Dermis blood vessel endothelial cell (primary cell): ENCODE measurements at places on chromosomes 5 and 9. TPM values are rescaled to one million over a fixed set of nuclear protein-coding genes. Genes with fewer than 3 reads are reported as not detected.

Gene PLAC8L1
- not detected in 2 replicates for total RNA-seq

Gene ASPN
- not detected in 2 replicates for total RNA-seq

Gene ZNF658
- 5.3 and 6.8 TPM in 2 replicates for total RNA-seq

Gene ECM2
- not detected in 2 replicates for total RNA-seq

Gene BAG1
- total RNA-seq: 39.7 and 48.3 TPM in 2 replicates

Gene N4BP3
- 43.9 and 49.4 TPM in 2 replicates for total RNA-seq

Gene ITGA1
- total RNA-seq: 75.4 and 81.2 TPM in 2 replicates

Gene ZNG1A
- total RNA-seq: 34.2 and 34.7 TPM in 2 replicates

Gene SPINK13
- total RNA-seq: not detected in 2 replicates

Gene ACSL6
- 0.09 and 0.17 TPM in 2 replicates for total RNA-seq

Gene DMRT3
- total RNA-seq: not detected in 2 replicates

Gene DEPDC1B
- total RNA-seq: 6.8 and 19.7 TPM in 2 replicates

Gene BASP1
- 4.4 and 9.3 TPM in 2 replicates for total RNA-seq

Gene ARL14EPL
- total RNA-seq: under 0.01 TPM in 1 of 2 replicates, not detected in the other

Gene ROPN1L
- total RNA-seq: 0.68 and 2.9 TPM in 2 replicates

Gene FGF18
- not detected in 2 replicates for total RNA-seq

Gene DOCK2
- 0.17 and 0.28 TPM in 2 replicates for total RNA-seq

Gene IFNA13
- not detected in 2 replicates for total RNA-seq

Gene SLC34A1
- not detected in 2 replicates for total RNA-seq

Gene VCAN
- 5.7 and 11.9 TPM in 2 replicates for total RNA-seq

Gene NSG2
- 0.05 TPM in 1 of 2 replicates, not detected in the other for total RNA-seq

Gene NMUR2
- not detected in 2 replicates for total RNA-seq

Gene PKD2L2
- total RNA-seq: 0.17 TPM in 1 of 2 replicates, not detected in the other

Gene EPB41L4B
- total RNA-seq: 0.34 and 0.79 TPM in 2 replicates

Gene BHMT2
- 5.4 and 18.7 TPM in 2 replicates for total RNA-seq

Gene TAF1L
- total RNA-seq: under 0.01 TPM in 2 replicates

Gene IL5
- not detected in 2 replicates for total RNA-seq

Gene GPX3
- total RNA-seq: 16.8 and 22.8 TPM in 2 replicates

Gene MEIKIN
- not detected in 2 replicates for total RNA-seq

Gene ZDHHC11B
- total RNA-seq: 0.17 TPM in 1 of 2 replicates, not detected in the other

Gene DAB2IP
- 24.3 and 38.4 TPM in 2 replicates for total RNA-seq

Gene DMRTA1
- under 0.01 and 0.05 TPM in 2 replicates for total RNA-seq

Gene SYK
- total RNA-seq: under 0.01 TPM in 1 of 2 replicates, not detected in the other

Gene BTNL3
- not detected in 2 replicates for total RNA-seq

Gene RAD50
- total RNA-seq: 12.6 and 22.0 TPM in 2 replicates

Gene C5orf46
- total RNA-seq: not detected in 2 replicates

Gene DBH
- not detected in 2 replicates for total RNA-seq

Gene OR2S2
- total RNA-seq: not detected in 2 replicates

Gene ANKRD20A1
- total RNA-seq: 1.7 and 2.6 TPM in 2 replicates

Gene PCDHA10
- total RNA-seq: 0.09 and 0.17 TPM in 2 replicates

Gene LCN9
- not detected in 2 replicates for total RNA-seq

Gene ORM2
- total RNA-seq: not detected in 2 replicates

Gene IL13
- total RNA-seq: not detected in 2 replicates

Gene TXNDC8
- total RNA-seq: not detected in 2 replicates

Gene PRSS3
- total RNA-seq: 0.51 and 1.4 TPM in 2 replicates

Gene ZNF367
- 8.0 and 12.8 TPM in 2 replicates for total RNA-seq

Gene WDR31
- total RNA-seq: 0.17 and 0.37 TPM in 2 replicates

Gene LURAP1L
- 1.1 and 2.7 TPM in 2 replicates for total RNA-seq

Gene PCDHA12
- total RNA-seq: 0.17 TPM in 1 of 2 replicates, not detected in the other

Gene LMAN2
- 407 and 457 TPM in 2 replicates for total RNA-seq

Gene GEMIN5
- total RNA-seq: 19.7 and 27.5 TPM in 2 replicates

Gene SPATA6L
- 2.7 and 8.8 TPM in 2 replicates for total RNA-seq

Gene F12
- 0.85 and 1.3 TPM in 2 replicates for total RNA-seq

Gene FBXL7
- total RNA-seq: 15.5 and 23.1 TPM in 2 replicates

Gene RANBP6
- total RNA-seq: 40.7 and 42.6 TPM in 2 replicates
